Heart right ventricle (tissue), 16 donors: ENCODE measurements at places on chromosomes 5 and 9.
A peak's percentile ranks its signal among the peaks of the same experiment; 100 is the strongest.

DNA sequence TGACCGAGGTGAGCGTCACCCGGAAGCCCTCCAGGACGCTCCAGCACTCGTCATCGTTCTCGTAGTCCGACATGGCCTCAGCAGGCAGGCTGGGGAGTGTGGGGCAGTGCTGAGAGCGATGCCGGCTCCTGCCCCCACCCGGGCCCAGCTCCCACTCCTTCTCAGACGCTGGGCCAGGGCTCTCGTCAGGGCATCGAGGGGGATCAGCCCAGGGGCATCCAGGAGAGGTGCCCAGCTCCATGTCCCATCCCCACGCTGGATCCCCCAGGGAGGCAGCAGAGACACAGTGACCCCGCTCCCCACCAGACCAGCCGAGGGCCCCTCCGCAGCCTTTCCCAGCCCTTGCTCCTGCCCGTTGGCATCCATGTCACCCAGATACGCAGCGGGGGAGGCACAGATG, 1.5 kb downstream of the CARD9 start:
- DNase-seq: no peak

- no peak for DNase-seq
Measured at GRCh38 chr5:150738862-150739261, 20.0 kb downstream of the DCTN4 start.

DNA sequence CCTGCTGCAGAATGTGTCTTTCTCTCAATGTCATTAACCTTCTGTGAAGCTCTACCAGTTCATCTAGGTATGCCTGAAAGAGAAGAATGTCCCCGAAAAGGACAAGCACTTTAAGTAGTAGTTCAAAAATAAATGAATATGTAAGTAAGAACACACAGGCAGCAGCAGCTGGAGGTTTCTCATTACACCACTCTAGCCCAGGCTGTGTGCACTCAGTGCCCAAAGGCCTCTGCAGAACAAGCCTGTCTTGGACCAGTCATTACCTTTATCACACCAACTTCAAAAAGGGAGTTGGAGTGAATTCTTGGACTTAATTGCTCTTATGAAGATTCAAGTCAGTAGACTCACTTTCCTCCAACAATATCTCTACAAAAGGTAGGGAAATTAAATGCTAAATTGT, 268.8 kb downstream of the MLLT3 start:
- DNase-seq: no peak

DNA sequence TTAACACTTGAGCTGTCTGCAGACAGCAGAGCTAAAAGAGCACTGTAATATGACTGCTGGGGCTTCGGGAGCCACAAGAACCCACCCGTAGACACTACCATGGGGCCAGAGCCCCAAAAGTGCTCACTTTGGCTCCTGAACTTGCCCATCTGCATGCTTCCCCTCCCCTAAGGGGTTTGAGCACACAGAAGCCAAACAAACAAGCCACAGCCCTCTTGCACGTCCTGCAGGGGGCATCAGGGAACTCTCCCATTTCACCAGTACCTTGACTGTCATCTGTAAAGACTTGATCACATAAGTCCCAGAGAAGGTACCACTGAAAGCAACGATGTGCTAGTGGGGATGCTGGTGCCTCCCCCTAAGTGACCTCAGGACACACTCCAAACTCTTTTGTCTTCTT, 681.8 kb downstream of the SEMA5A start:
- DNase-seq: no peak

GRCh38 chr9:106830527-106831150, 32.3 kb upstream of the ZNF462 start:
- no peak for DNase-seq

- DNase-seq: no peak
Measured at GRCh38 chr5:174272671-174273070, 227.2 kb downstream of the NSG2 start.

GRCh38 chr5:169050636-169051035, 250.3 kb downstream of the SLIT3 start:
- no peak for DNase-seq

DNA sequence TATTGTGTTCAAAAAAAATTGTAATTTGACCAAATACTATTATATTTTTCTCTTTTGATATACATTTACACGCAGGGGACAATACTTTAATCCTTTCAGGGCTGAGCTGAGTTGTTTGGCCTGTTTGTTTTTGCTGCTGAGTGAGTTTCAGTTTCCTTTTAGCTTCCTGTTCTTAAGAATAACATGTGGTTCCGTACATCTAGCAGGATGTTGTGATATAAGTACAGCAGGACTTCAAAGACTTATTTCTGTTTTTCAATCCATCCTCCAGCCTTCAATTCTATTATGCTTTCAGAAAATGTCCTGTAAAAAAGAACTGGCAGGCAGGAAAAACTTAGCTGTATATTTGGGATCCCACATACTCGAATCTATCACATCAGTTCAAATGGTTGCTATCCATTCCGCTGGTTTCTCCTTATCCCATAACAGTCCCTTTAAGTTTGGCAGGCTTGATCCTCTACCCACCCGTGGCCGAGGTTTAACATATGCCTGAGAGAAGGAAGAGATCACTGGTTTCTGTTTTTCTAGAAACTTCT, 1037.3 kb upstream of the ACO1 start:
- DNase-seq: no peak

DNA sequence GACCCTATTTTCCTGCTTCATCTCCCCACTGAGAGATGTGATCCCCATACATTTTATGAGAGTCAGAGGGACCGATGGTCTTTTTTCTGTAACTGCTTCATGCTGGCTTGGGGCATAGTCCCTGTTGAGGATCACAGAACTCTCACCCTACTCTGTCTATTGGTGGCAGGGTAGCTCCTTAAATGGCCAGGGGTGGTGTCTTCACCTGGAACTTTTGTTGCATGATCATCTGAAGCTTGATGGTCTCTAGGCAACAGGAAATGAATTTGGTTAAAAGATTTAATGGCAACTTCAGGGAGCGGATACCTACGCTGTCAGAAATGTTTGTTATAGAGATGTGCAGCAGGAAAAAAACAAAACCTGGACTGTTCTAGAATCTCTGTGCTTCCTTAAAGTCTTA, 87.0 kb upstream of the GLIS3 start:
- DNase-seq: no peak

- DNase-seq: no peak
Measured at GRCh38 chr9:751137-752051, 90.1 kb upstream of the DMRT1 start.

- DNase-seq: no peak
Measured at GRCh38 chr5:36392186-36392585, 90.5 kb upstream of the RANBP3L start.

GRCh38 chr9:91082731-91083130, 279.0 kb downstream of the AUH start:
- DNase-seq: no peak

DNA sequence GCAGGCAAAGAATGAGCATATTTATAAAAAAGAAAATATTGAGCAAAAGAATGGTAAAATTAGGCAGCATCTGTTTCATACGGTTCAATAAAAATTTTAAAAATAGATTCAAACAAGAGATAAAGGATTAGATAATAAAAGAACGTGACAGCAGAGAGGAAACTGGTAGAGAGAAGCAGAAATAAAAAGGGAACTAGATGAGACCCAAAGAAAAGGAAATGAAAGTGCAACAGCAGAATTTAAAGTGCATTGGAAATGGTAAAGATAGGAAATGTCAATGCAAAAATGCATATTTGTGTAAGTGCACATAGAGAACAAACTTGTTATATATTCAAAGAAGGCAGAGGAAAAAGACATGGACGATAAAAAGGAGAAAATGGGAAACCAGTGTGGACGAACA, 70.2 kb downstream of the SUSD1 start:
- DNase-seq: no peak

- peak; percentile 15 for DNase-seq
Measured at GRCh38 chr5:36744773-36745589, 131.6 kb upstream of the NIPBL start.

DNA sequence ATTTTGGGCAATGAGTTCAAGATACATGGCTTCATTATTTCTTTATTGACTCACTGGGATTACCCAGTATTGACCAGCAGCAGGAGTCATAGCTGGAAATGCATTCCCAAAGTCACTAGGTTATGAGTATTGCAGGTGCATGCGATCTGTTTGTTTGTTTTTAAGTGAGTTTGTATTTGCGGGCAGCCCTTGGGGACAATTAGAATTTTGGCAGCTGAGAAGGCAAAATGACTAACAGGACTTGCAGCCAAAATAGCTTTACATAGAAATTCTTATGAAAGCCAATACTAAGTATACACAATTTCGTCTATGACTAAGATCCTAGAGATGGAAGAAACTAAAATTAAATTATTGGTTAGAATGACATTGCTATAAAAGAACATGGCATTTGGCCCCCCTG, 18.1 kb upstream of the RGMB start:
- no peak for DNase-seq

GRCh38 chr5:166992874-166993722, 1298.3 kb upstream of the WWC1 start:
- no peak for DNase-seq

- no peak for DNase-seq
Measured at GRCh38 chr5:173490681-173491080, 125.8 kb downstream of the BOD1 start.

- no peak for DNase-seq
Measured at GRCh38 chr9:108333530-108333983, 522.2 kb downstream of the ACTL7B start.

DNA sequence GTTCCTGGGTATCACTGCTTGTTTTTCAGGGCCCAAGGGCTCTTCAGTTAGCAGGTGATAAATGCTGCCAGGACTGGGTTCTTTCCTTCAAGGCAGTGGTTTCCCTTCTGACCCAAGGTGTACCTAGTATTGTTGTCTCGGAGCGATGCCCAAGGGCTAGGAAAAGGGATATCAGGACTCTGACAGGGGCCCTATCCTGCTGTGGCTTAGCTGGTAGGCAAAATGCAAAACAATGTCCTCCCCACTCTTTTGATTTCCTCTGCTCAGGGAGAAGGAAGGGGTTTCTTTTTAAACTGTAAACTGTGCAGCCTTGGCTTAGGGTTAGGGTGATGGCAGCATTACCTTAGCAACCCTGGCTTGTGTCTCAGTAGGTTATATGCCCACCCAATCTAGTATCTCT, 508.8 kb upstream of the CTNND2 start:
- DNase-seq: no peak

DNA sequence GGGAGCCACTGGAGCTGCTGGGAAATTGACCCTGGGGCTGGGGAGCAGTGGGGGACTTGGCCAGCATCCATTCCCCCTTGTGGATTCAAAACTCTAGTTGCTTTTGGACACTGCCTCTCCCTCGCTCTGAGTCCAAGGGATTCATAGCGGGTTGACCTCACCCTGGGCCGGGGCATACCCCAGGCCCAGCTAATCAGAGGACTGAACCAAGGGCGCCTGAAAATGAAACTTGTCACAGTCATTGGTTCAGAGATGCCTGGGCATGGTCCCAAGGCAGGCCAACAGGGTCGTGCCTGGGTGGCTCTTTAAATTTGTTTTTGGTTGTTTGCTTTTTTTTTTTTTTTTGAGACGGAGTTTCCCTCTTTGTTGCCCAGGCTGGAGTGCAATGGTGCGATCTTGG, 22.6 kb downstream of the STK10 start:
- no peak for DNase-seq

GRCh38 chr9:8772302-8772701, 972.7 kb upstream of the DMAC1 start:
- DNase-seq: no peak

DNA sequence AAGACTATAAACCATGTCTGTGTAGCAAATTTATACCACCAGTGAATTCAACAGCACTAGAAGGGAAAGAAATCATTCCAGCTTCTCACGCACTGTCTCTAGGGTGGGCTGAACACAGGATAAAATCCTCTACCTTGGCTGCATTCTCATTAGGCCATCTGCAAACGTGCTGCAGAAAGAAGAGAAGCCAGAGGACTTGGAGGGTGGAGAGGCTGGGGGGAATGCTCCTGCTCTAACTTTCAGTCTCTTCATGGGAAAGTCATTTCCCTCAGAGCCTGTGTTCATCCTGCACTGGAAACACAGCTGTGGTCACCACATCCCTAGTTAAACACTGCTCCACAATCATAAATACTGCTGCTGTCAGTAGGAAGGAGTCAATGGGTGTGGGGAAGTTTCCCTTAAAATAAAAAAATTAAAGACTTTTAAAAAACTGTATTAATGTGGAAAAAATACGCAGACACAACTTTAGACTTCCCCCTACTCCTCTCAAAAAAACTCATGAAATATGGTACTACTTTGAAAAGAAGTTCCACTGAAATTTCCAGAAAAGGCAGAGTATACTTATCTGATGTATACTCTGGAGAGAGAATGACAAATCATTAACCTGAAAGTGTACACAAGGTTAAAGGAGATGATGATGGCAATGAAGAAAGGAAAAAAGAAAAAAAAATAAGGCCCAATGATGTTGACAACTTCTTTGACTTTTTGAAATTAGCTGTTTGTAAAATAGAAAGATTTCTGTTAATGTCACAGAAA, 46.8 kb downstream of the LHFPL2 start:
- DNase-seq: no peak

- DNase-seq: peak; percentile 57
Measured at GRCh38 chr5:132012371-132013005, 1.0 kb upstream of the ACSL6 start.

DNA sequence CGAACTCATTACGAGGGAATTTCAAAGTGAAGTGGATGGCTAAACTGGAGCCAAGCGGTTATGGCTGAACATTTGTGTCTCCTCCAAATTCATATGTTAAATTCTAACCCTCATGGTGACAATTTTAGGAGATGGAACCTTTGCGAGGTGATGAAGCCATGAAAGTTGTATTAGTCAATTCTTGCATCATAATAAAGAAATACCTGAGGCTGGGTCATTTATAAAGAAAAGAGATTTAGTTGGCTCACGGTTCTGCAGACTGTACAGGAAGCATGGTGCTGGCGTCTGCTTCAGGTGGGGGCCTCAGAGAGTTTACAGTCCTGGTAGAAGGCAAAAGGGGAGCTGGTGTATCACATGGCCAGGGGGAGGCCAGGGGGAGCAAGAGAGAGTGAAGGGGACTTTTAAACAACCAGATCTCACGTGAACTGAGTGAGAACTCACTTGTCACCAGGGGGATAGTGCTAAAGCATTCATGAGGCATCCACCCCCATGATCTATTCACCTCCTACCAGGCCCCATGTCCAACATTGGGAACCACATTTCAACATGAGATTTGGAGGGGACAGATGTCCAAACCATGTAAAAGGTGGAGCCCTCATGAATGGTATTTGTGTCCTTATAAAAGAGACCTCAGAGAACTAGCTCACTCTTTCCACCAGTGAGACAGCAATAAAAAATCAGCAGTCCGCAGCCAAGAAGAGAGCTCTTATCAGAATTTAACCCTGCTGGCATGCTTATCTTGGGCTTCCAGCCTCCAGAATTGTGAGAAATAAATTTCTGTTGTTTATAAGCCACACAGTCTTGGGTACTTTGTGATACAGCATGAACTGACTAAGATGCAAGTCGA, 143.4 kb downstream of the MTRR start:
- no peak for DNase-seq

DNA sequence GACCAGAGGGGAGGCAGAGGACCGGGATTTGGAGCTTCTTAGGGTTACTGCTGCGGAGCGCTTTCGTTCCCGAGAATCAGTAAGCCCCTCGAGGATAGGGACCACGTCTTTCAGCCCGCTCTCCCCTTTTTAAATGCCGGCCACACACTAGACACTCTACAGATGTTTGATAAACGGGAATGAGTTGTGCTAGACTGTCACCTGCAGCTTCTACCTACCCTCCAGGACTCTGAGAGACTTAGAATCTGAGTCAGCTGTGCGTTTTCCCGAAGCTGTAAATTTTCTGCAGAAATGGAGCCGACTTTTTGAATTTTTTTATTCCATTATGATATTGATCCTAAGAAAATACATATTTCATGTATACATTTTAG, 670 bp downstream of the CCDC171 start:
- no peak for DNase-seq
